ENCODE measurements at places on chromosomes 5 and 9.

DNA sequence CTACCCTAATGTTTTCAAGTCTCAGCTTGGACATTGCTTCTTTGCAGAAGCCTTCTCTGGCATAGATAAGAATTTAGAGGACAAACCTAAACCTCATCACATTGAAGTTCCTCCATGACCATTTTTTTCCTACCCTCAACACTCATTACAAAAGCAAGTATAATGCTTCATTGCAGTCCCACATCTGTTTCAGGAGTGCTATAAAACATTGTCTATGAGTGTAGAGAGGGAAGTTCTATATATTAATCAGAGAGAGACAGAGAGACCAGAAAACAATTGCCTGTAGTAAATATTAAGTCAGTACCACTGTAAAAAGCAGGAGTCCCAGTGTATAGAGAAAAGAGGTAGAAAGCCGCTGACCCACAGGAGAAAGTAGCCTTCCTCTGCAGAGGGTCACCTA, 149.7 kb downstream of the PRELID2 start:
- DNase-seq: no peak

DNA sequence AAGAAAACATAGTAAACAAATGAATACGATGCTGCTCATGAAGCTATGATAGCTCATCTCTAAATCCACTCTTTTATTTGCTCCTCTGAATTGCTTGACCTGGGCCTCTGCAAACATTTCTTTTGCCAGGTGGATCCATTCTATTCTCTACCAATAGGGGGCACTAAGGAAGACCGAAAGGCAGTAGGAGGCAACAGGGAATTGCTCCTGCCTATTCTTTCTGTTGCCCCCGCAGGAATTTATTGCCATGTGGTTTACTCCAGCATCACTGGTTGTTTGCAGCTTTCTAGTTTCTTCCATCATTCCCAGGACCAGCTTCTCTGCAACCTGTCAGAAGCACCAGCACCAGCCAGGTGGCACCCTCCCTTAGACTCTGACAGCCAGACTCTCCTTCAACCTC, 5.3 kb downstream of the GAPT start:
- DNase-seq: no peak

- DNase-seq: no peak
Observed at GRCh38 chr9:70101265-70101664, 57.6 kb downstream of the MAMDC2 start.

DNA sequence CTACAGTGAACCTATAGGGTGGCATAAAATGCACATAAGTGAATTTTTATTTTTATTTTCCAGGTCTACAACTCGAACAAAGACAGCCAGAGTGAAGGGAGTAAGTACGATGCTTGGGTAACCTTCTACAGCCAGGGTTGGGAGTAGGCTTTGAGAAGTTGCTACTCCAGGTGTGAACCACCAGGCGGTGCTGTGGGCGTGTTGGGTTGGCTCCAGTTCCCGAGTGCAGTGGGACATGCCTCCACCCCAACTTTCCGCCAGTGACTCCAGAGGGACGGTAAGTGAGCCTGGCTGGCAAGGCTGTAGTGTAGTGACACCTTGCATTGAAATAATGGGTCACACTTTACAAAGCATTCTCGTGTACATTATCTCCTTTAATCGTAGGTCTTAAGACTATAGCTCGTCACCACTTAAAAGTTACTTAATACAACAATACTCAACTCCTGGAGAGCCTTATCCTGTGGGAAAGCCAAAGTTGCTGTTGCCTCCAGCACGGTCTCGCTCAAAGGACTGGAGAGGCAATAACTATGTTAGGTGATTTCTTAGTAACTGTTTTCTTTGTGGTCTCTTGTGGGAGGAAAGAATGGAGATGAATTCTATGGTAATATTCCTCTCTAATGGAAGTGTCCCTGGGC, 244.0 kb downstream of the ARHGAP26 start:
- DNase-seq: peak; percentile 76

GRCh38 chr9:101840694-101841188, 102.3 kb upstream of the GRIN3A start:
- no peak for DNase-seq

- no peak for DNase-seq
Observed at GRCh38 chr5:127567026-127567768, 49.8 kb downstream of the PRRC1 start.

- peak; percentile 74 for DNase-seq
Observed at GRCh38 chr5:10859393-10860195, 98.6 kb upstream of the DAP start.

DNA sequence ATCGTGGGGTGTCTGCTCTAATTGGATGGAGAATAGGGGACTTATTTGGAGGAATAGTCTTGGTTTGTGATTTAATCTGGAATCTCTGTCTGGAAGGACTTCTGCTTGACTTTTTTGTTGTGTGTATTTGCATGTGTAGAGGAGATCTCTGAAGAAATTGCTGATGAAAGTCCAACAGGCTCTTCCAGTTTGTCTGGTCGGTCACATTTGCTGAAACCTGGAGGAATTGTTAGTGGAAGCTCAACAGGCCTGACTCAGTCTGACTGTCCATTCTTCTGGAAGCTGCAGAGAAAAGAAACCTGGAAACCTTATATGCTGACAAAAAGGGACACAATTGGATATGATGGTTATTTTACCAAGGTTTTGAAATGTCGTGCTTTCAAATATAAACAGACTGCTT, 33.4 kb upstream of the TENT2 start:
- DNase-seq: no peak

GRCh38 chr9:100725371-100725770, 147.5 kb downstream of the CAVIN4 start:
- no peak for DNase-seq

Data from islet precursor cell (in vitro differentiated cells).